ENCODE measurements at places on chromosomes 16 and 17. TPM values are rescaled to one million over a fixed set of nuclear protein-coding genes. Genes with fewer than 3 reads are reported as not detected.

CD300H gene
- total RNA-seq: not detected

TNFRSF17 gene
- total RNA-seq: not detected

CPHXL gene
- not detected for total RNA-seq

NR1D1 gene
- total RNA-seq: 17.1 TPM

SDR42E2 gene
- not detected for total RNA-seq

CSH2 gene
- not detected for total RNA-seq

KRT15 gene
- 8.0 TPM for total RNA-seq

DNA sequence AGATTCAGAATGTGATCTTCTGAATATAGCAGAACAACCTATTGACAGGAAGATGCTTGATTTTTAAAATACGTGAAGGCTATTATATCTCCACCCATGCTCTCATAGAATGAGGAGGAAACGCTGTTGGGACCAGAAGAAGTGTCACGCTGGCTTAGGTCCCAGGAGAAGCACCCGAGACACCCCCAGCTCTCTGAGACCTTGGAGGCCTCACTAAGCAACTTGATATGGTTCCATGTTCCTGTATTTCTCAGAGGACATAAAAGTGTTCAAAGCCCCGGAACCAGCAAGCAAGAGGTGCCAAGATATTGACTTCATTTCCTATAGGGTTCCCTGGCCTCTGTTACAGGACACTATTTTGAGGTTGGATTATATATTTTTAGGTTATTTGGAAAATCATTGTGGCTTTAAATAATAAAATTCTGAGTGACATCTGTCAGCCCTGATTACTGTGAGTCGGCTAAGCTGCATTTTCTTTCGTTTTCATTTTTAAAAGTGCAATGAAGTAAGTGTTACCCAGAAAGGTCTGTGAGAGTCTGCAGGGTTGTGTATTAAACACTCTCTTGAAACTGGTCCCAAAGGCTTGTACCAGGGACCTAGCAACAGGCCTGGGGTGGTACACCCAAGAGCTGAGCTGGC is 400.0 kb downstream of the SOX9 start:
- DNase-seq: no peak

DNA sequence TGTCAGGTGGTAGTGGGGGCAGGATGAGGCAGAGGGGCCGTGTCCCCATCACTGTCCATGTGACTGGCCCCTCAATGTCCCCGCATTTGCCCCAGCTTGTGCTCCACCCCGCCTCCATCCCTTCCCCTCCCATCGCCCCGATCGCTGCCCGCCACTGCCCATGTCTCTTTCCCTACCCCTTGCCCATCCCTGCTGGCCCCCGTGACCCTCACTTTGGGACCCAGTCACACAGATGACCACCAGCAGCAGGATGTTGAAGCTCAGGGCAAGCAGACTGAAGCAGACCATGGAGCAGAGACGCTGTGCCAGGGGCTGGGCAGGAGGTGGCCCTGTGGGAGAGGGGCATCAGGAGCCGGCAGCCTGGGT is 6.1 kb downstream of the ASGR2 start:
- DNase-seq: no peak

GRCh38 chr17:69672924-69673323 is 258.4 kb downstream of the MAP2K6 start:
- peak; percentile 86 for DNase-seq

DNA sequence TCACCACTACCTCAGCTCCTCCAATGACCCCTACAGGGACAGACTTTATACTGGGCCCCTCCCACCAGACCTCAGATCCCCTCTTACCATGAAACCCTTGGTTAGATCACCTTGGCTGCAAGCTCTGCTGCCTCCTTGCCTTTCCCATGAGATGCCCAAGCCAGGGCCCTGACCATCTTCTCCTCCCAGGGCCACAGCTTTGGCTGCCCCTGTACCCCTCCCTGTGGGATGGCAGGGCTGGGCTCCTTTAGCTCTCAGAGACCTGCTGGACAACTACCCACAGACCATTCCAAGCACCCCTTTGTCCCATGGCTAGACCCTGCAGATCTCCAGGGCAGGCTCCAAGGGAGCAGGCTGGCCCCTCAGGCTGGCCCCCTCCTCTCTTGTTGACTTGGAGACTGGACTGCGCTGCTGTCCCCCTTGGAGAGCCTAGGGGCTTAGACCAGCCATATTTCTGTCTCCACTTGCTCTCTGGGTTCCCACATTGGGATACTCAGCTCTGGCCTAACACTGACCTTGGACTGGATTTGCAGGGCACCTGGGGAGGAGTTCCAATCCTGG is 1692.7 kb downstream of the TP53TG3F start:
- no peak for DNase-seq

DNA sequence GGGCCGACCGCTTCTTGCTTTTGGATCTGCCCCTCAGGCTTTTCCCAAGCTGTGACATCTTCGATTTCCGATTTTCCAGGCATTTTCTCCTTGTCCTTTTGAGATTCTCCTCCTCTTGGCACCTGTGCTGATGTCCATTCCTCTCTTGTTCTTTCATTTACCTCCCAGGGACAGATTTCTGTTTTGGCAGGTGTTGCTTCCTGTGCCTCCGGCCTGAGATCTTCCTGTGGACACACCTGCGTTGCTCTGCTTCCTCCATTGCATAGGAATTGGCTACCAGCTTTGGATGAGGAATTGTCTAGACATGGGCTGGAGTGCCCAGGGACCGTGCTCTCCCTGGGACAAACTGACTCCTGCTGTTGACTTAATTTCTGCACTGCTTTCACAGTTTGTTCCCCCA is 15.1 kb downstream of the GPR179 start:
- DNase-seq: no peak

DNA sequence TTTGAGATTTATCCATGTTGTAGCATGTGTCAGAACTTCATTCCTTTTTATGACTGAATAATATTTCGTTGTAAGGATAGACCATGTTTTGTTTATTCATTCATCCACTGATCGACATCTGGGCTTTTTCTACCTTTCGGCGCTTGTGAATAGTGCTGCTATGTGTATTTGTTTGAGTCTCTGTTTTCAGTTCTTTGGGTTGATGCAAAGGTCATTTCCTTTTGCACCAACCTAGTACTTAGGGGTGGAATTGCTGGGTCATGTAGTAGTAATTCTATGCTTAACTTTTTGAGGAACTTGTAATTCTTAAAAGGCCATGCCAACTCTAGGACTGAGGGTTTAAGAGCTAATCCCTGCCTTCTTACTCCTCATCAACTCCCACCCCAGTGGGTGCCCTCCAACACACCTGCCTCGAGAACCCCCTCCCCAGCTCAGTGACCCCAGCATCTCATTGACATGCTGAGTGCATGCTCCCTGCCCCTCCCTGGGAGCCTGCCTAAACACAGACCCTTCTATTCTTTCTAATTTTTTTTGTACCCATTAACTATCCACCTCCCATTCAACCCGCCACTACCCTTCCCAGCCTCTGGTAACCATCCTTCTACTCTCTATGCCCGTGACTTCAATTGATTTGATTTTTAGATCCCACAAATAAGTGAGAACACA is 51.2 kb downstream of the ABAT start:
- DNase-seq: no peak

- DNase-seq: no peak
Measured at GRCh38 chr16:70565053-70565452, 41.4 kb downstream of the SF3B3 start.

Data from HFFc6 (cell line).